ENCODE measurements at places on chromosomes 16 and 17. TPM values are rescaled to one million over a fixed set of nuclear protein-coding genes. Genes with fewer than 3 reads are reported as not detected.

The AXIN2 gene
- total RNA-seq: 0.97 TPM

The RAB11FIP4 gene
- total RNA-seq: 1.4 TPM

The BAIAP3 gene
- total RNA-seq: 0.94 TPM

The COPS3 gene
- total RNA-seq: 150 TPM

The ZDHHC1 gene
- 6.9 TPM for total RNA-seq

The ABI3 gene
- not detected for total RNA-seq

The BCL6B gene
- not detected for total RNA-seq

The HIC1 gene
- total RNA-seq: 1.3 TPM

The GRAP gene
- 0.20 TPM for total RNA-seq

The NLGN2 gene
- 17.9 TPM for total RNA-seq

The SLFN12L gene
- total RNA-seq: not detected

The CALB2 gene
- 6.3 TPM for total RNA-seq

The SLFN11 gene
- 5.9 TPM for total RNA-seq
